ENCODE measurements at places on chromosomes 1 and 21. TPM values are rescaled to one million over a fixed set of nuclear protein-coding genes. Genes with fewer than 3 reads are reported as not detected.

GRCh38 chr1:219302697-219303096 lies 129.0 kb downstream of the LYPLAL1 start:
- no peak for DNase-seq
- H3K27ac ChIP-seq: no peak overlapping the region
- no peak overlapping the region for H3K4me3 ChIP-seq
- no peaks in the 10 kb centered on the region for H3K36me3 ChIP-seq

DNA sequence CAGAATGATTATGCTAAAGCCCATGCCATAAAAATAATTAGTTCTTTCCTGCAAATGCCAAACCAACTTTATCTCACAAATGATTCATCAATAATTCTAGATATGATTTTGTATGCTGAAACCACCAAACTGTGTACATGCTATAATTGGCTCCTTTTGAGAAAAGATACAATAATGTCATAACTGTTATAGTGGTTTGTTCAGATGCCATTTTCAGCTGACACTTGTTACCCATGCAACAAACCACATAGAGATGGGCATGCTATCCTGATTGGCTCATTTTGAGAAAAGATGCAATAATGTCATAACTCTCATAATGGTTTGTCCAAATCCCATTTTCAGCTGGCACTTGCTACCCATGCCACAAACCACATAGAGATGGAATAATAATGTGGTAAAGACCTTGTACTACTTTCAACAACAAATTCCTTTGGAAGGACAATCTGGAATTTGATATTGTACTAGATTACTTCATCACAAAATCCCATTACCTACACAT lies 283.8 kb downstream of the TPR start:
- H3K36me3 ChIP-seq: no peaks in the 10 kb centered on the region
- no peaks in the 10 kb centered on the region for H3K4me1 ChIP-seq

NBPF6 gene
- not detected for total RNA-seq

DNA sequence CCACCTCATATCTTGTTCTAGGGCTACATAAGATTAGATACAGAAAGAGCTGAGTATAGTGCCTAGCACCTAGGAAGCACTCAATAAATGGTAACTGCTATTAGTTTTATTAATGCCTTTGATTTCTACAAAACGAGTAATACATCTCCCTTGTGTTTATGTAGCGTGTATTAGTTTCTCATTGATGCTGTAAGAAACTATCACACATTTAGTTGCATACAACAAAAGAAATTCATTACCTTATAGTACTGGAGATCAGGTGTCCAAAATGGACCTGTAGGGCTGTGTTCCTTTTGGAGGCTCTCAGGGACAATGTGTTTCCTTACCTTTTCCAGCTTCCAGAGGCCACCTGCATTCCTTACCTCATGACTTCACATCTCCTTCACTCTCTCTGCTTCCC lies 961 bp upstream of the ERO1B start:
- no peak for DNase-seq
- no peaks in the 10 kb centered on the region for H3K36me3 ChIP-seq
- peaks cover 35% of the 10 kb centered on the region for H3K4me1 ChIP-seq
- H3K27me3 ChIP-seq: no peaks in the 10 kb centered on the region

All from CD8-positive, alpha-beta memory T cell (primary cell).